ENCODE measurements at places on chromosomes 1 and 21. TPM values are rescaled to one million over a fixed set of nuclear protein-coding genes. Genes with fewer than 3 reads are reported as not detected.

GRCh38 chr1:183302452-183303322 is 115.5 kb downstream of the NMNAT2 start:
- DNase-seq, result no peak

DNA sequence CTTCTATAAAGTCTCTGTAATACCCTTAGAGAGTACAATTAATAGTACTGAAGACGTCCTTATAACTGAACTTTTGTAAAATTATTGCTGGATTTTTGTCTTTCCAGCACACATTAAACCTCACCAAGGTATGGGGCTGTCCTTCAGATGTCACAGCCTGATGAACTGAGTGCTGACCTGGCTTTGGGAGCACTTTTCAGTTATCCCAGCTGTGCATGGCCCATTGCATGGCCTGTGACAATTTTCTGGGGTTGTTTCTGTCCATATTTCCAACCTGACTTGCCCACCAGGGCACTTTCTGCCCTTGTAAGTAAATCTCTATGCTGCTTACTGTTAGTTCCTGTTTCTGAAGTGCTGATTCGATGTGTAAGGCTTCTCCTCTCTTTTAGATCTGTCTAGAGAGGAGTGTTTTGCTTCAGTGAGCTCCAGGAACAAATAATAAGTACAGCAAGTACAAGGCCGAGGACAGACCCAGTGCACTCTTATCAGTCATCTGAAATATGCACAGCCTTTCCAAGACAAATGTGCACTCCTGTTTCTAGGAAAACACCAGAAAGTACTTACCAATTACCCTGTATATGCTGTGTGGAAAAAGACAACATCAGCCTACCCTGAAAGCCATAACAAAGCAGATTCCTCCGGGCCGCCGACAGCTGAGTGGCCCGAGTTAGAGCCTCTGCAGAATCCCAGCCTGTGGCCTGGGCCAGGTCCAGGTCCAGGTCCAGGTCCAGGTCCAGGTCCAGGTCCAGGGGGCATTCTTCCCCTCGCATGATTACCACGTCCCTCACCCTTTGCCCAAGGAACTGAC is 121.7 kb downstream of the DHRS3 start:
- DNase-seq, result no peak

GRCh38 chr1:15326691-15327588 is 79.9 kb downstream of the FHAD1 start:
- no peak for DNase-seq

RNU1-4 gene
- 4,441 TPM for total RNA-seq

- DNase-seq, result no peak
Observed at GRCh38 chr1:31586376-31587327, 10.3 kb downstream of the TINAGL1 start.

DNA sequence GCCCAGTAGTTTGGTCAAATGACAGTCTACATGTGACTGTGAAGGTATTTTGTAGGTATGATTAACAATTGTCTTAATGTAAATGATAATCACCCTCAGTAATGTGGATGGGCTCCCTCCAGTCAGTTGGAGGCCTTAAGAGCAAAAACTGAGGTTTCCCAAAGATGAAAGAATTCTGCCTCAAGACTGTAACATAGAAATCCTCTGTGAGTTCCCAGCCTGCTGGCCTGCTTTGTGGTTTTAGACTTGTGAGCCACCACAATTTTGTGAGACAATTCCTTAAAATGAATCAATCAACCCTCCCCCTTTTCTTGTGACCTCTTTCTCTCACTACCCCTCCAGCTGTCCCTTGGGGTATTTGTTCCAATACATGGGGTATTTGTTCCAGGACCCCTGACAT is 226.4 kb upstream of the DPYD start:
- no peak for DNase-seq

GRCh38 chr1:7278827-7279765 is 492.0 kb upstream of the VAMP3 start:
- DNase-seq, result no peak

C1orf105 gene
- total RNA-seq, result not detected
